ENCODE measurements at places on chromosomes 2 and 18.

- DNase-seq: no peak
Measured at GRCh38 chr2:141513853-141514252, 617.0 kb downstream of the LRP1B start.

DNA sequence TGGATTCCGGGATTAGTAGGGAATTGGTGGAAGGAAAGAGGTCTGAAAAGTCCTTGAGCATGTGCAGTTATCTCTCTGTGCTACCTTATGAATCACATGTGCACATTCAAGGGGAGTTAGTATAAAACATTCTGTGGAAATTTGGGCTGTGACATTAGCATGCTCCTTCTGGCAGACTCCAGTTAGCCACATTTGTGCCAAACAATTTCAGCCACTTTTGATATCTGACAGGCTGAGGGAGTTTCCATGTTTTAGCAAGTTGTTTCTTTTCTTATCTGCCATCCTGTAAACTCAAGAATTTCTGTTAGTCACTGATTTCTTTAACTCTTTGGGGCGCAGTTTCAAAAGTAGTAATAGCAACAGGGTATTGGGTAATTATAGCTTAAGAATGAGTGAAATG, 28.3 kb upstream of the GYPC start:
- no peak for DNase-seq

- no peak for DNase-seq
Measured at GRCh38 chr2:178233428-178233827, 39.1 kb downstream of the OSBPL6 start.

GRCh38 chr2:227310756-227311110, 14.3 kb upstream of the MFF start:
- no peak for DNase-seq

- no peak for DNase-seq
Measured at GRCh38 chr18:77110936-77111335, 21.6 kb downstream of the MBP start.

GRCh38 chr2:189530965-189531637, 49.5 kb downstream of the SLC40A1 start:
- no peak for DNase-seq

DNA sequence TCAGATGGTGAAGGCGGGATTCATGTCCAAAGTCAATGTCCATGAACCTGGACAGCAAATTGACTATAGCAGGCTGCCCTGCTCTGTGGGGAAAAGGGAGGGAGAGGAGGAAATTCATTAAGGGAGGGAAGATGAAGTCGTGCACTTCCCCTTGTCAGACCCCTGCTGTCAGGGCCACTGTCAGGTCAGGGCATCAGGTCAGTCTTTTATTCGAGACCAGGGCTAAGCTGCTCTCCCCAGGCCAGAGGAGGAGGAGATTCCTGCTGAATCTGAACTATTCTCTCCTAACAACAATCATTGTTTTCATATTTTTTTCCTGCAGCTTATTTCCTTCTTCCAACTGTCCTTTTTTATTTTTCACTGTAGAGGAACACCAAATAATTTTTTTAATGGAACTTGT, 17.2 kb downstream of the CNDP1 start:
- DNase-seq: no peak

DNA sequence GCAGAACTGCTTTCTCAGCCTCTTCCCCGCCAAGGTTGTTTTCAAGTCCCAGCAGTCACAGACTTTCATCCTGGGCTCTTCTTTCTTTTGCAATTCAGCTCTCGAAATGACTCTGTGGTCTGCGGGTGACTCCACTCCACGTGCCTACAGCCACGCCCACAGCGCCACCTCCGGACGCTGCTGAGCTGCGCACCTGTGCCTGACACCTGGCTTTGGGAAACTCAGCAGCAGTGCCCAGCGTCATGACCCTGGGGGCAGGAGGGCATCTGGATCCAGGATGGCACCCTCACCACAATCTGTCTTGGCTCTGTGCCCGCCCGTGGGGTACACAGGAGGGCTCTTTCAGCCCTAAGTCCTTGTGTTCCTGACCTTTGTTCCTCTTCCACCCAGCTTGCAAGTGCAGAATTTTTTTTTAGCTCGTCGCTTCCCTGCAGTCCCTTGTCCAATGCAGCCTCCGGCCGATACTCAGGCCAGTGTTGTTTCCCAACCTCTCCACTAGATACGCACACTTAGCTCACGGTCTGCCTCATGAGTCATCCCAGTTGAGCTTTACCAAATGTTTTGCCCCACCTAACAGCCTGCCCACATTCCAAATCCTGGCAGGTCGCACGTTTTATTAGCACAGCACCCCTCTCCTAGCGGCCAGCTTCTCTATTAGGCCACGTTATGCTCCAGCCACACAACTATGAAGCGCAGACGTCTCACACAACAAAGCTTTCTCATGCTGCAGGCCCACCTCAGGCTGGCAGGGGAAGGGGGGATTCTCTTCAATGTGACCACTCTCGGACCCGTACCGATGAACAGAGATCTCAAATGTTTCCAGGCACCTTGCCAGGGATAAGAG, 6.5 kb upstream of the CAPN10 start:
- DNase-seq: no peak

- no peak for DNase-seq
Measured at GRCh38 chr2:149463328-149464002, 124.1 kb downstream of the MMADHC start.

DNA sequence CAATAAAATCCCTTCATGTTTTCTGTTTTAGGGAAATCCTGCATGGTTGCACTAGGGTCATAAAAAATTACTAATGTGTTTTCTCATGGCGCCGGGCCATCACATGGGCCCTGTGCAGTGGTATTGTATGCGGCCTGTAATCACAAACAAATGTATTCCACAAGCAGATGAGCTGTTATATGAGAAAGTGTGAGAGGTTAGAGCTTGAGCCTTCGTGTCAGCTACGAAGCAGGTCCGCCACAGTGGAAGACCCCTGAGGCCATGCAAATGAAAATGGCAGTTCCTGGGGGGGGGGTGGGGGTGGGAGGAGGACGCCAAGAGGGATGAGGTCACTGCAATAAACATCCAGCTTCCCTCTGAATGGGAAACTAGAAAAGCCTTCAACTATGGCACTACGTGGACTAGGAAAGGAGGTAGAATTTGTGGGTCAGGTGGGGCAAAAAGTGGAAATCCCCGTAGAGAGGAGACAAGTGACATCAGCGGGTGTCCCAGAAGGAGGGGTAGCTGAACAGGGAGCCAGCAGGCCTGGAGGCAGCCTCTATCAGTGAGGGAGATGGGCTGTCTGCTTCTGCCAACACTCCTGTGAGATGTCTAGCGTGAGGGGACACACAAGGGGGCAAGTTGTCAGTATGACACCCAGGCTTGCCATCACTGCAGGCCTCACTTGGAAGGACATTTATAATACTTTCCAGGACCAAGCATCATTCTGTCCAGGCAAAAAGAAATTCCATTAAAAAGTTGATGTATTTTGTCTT, 130.3 kb upstream of the CTAGE1 start:
- DNase-seq: no peak

GRCh38 chr2:5472673-5473072, 219.5 kb upstream of the SOX11 start:
- DNase-seq: no peak

DNA sequence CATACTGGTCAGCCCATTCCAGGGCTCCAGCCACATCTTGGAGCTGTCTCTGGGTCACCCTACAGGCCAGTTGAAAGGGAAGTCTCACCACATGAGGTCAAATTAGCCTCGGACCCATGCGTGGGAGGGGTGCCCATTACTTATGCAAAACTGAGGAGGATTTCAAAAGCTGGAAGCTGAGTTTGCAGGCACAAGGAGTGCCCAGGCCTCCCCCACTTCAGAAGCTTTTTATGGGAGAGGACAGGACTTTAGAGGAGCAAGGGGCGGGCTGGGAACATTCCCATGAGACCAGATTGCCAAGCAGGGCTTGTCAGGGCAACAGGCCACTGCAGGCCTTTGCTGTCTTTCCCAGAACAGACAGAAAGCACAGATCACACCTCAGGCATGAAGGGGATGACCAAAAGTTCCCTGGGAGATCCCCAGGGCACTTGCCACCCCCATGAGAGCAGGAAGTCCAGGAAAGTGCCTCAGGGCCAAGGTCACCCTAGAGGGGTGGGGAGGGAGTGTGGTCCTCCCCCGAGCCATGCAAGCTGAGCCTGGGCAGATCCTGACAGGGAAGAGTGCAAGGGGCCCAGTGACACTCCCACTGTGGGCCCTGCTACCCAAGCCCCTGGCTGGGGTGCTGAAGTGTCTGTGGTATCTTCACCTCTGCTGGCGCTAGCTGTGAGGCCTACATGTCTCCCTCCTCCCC, 267.7 kb downstream of the BCL11A start:
- no peak for DNase-seq

- DNase-seq: no peak
Measured at GRCh38 chr2:231708773-231709635, 679 bp downstream of the PTMA start.

DNA sequence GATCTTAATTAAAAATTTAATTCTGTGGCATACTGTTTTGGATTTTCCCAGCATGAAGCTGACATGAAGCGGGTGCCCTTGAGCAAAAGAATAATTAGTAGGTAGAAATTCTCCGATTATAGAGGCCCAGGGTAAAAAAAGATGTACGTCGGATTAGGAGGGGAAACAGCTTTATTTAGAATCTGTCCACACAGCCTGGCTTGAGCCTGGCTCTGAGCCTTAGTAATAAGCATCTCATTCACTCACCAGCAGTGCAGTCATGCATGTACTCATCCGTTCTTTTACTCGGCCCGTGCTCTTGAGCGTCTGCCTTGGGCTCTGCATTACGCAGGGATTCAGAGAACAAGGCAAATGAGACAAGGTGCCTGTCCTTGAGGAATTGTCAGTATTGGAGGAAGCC, 219.3 kb downstream of the AGAP1 start:
- DNase-seq: no peak

DNA sequence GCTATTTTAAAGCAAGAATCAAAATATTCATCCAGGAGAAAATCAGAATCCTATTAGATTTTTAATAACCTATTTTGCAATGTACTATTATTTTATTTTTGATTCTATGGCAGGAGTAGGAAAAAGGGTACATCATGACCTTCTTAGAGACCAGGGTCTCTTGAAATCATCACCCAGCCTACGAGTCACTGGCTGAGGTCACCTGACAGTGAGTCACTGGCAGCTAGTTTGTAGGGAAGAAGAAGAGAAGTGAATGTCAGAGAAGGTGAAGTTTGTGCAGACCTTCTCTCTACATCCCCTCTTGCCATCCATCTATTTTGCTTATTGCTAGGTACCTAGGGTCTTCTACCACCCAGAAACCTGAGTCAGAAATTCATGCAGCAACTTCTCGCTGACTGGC, 144.2 kb downstream of the ALK start:
- DNase-seq: no peak

DNA sequence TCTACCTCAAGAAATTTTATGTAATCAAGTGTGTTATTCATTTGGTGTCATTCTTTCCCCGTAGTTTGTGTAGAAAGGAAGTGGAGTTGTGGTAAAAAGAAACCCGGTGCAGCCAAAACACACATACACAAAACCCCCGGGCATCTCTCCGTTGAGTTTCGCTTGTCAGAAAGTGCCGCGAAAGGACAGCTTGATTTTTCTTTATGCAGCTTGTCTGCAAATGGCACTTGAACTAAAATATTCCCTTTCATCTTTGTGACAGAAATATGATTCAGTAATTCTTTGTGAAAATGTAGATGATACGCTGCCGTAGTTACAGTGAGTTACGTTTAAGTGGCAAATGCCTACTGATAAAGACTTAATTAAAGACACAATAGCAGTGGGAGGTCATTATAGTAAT, 268.8 kb upstream of the SPRED2 start:
- no peak for DNase-seq
